Inflammatory macrophage (primary cell): ENCODE measurements at places on chromosomes 12 and 14.
A peak's percentile ranks its signal among the peaks of the same experiment; 100 is the strongest.

- DNase-seq = no peak
These were observed 47.8 kb downstream of the LLPH start for GRCh38 chr12:66082744-66083143.

DNA sequence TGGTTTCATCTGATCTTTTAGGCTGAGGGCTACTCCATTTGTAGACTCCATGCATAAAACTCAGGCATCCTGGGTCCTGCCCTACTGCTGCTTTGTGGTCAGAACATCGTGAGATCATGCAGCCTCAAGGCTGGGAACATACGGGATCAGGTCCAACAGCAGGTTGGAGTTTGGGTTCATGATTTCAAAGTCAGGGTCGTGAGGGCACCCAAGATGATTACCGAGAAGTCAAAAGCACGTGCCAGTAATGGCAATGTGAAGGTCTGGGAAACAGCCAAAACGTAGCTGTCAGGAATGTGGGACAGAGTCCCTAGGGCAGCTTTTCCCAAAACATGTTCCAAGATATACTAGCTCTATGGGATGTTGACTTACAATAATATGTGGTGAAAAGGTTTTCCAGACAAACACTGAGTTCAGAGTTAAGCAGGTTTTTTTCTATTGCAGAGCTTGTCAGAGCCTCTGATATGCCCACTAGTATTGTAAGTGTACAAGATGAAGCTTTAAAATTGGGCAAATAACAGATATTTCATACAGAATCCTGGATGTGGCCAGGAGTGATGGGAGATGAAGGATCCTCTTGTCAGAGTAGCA is 130.3 kb upstream of the DNM1L start:
- no peak for DNase-seq

DNA sequence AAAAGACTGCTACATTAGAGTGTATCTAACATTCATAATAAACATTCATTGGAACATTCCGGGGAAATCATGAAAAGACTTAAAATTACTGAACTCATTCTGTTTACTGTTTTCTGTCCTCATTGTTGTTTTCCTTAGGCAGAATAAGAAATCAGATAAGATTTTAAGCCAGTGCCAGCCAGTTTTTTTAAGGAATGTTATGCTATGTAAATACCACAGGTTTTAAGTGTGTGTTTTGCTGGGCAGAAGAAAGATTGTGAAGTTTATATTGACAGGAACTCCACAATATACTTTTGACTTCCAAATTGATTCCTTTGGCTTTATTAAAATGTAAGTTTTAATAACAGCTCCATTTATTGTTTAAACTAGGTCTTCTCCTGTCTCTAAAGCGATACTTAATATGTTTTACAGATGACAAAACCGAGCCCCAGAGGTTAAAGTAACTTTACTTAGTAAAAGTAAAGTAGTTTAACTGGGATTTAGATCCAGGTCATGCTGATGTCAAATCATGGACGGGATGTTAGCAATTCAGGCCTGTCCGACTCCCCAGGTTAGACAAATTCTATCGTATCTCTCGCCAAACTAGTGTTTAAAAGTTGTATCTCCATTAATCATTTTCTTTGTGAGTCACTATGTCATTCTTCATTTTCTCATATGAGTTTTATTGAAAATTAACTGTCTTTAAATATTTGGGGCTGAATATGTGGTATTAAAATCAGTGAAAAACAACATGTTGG is 1.7 kb downstream of the LARP4 start:
- no peak for DNase-seq

- peak; percentile 77 for DNase-seq
These were observed 29.3 kb downstream of the SLC7A8 start for GRCh38 chr14:23153851-23154796.

DNA sequence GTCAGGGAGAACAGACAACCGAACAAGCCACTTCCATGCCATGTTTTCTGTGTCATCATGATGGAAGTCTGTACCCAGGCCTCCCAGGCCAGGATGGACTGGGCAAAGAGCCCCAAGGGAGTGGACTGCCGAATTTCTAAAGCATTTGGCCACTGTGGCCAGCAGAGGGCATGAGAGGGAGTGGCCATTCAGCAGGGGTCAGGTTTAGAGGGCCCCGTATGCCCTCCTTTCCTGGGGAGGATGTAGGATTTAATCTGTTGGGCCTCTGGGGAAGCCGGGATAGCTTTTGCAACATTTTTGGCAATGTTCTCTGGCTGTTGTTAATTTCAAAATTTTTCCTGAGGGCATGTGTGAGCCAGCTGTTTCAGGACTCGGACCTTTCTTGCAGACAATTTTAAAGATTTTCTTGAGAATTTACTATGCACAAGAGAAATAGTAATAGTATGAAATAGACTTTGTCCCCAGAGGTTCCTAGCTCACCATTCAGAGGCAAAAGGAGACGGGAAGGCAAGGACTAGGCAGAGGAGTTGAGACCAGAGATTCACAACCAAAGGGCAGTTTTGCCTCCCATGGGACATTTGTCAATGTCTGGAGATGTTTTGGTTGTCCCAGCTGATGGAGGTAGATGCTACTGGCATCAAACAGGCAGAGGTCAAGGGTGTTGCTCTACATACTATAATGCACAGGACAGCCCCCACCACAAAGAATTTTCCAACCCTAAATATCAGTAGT is 18.0 kb downstream of the ACACB start:
- DNase-seq = peak; percentile 37

- DNase-seq = no peak
These were observed 17.5 kb downstream of the WDR89 start for GRCh38 chr14:63624203-63624602.

- DNase-seq = no peak
These were observed 327.0 kb downstream of the SEC23A start for GRCh38 chr14:38775986-38776385.

DNA sequence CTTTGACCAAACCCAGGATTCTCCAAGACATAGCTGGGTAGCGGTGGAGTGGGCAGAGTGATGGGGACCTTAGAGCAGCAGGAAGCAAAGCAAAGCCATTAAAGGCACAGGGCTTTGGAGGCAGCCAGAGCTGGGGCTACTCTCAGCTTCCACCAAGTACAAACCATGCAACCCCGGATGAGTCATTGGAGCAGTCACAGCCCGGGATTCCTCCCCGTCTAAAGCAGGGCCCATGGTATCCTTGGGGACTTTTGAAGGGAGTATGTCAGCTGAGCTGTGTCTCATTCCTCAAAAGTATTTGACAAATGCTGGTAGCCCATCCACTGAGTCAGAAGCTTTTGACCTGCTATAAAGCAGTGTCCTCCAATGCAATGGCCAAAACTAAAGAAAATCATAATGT is 9.7 kb upstream of the IFI27 start:
- no peak for DNase-seq
